ENCODE measurements at places on chromosomes 12 and 14.
A peak's percentile ranks its signal among the peaks of the same experiment; 100 is the strongest.

DNA sequence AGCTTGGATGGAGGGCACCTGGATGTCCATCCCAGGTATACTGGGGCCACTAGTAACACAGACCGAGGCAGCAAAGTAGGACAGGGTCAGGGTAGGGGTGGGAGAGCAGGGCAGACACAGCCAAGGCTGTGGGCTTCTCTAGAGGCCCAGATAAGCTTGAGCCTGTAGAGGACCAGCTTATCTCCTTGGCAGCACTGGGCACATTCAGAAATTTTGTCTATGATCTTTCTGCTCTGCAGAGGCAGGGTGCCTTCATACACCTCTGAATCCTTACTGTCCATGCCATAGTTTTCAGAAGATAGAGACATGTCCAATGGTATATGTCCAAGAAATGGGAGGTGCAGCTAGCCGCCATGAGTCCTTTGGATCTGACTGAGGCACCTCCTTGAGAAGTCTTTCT lies 26.4 kb upstream of the USP15 start:
- no peak for DNase-seq

DNA sequence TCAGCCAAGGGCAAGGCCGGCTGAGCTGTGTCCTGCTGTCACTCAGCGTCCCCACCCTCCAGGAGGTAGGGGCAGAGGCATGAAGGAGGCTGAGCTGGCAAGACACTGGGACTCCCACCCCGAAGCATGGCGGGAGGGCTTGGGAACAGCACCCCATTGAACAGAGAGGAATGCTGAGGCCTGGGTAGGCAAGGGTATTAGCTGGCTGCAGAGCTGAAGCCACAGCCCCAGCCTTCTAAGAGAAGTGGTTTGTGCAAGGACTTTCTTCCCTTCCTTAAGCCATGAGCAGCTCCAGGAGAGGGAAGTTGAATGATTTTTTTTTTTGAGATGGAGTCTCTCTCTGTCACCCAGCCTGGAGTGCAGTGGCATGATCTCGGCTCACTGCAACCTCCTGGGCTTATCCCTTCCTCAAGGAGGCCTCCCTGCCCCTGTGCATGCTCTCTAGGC lies 6.6 kb upstream of the CFAP73 start:
- no peak for DNase-seq

- no peak for DNase-seq
Observed at GRCh38 chr14:22433069-22433468, 156.0 kb downstream of the DAD1 start.

- DNase-seq = no peak
Observed at GRCh38 chr14:72553656-72554055, 340.2 kb downstream of the DPF3 start.

- peak; percentile 1 for DNase-seq
Observed at GRCh38 chr14:105146976-105147635, 21.5 kb downstream of the JAG2 start.

GRCh38 chr12:52127683-52128450 lies 48.4 kb downstream of the SMIM41 start:
- DNase-seq = no peak

DNA sequence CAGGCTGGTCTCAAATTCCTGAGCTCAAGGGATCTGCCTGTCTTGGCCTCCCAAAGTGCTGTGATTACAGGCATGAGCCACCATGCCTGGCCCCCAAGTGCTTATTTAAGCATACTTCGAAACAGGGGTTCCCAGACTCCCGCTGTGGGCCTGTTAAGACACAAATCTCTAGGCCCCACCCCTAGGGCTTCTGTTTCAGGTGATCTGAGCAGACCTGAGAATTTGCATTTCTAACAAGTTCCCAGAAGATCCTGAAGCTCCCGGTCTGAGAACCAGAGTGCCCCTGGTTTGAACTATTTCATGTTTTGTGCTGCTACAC lies 25.0 kb downstream of the GCH1 start:
- no peak for DNase-seq

GRCh38 chr12:111238075-111238734 lies 130.7 kb downstream of the PHETA1 start:
- DNase-seq = no peak

GRCh38 chr12:124445826-124446225 lies 121.6 kb downstream of the NCOR2 start:
- no peak for DNase-seq

GRCh38 chr14:89432226-89432625 lies 15.2 kb upstream of the FOXN3 start:
- no peak for DNase-seq

GRCh38 chr12:113075137-113075683 lies 18.7 kb downstream of the DTX1 start:
- DNase-seq = peak; percentile 71

- no peak for DNase-seq
Observed at GRCh38 chr12:108052260-108052659, 76.8 kb upstream of the WSCD2 start.

GRCh38 chr12:57744194-57744776 lies 554 bp upstream of the TSPAN31 start:
- DNase-seq = peak; percentile 87

- DNase-seq = no peak
Observed at GRCh38 chr14:32449648-32450047, 120.5 kb downstream of the AKAP6 start.

DNA sequence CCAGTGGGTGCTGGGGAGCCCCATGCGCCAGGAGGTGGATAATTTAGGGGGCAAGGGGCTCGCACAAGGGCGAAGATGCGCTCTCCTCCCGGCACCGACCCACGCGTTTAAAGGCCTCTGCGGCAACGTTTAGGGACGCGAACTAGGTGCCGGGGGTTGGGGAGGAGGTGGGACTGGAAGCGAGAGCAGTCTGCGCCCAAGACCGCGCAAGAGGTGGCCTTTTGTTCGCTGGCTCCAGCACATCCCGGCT lies 1.3 kb downstream of the SLC38A1 start:
- DNase-seq = no peak

DNA sequence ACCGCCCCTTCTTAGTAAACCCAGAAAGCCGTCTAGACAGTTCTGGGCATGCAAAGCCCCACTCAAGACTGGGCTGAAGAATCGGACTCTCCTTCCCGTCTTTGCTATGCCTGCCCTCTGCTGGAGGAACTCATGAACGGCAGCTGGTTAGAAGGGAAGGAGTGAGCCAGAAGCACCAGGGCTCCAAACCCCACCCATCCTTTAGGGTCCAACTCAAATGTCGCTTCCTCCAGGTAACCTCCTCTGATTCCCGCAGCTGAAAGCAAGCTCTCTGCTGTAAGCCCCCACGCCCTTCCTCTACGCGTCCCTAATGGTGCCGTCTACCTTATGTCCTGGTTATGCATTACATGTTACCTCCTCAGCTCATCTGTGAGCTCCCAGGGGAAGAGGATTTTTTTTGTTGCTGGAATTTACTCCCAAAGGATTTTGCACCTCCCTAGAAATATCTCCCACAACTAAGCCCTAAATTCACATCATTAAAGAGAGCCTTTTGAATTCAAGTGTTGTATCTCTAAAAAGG lies 59.0 kb upstream of the SCN8A start:
- peak; percentile 70 for DNase-seq

GRCh38 chr12:49789992-49790391 lies 38.2 kb downstream of the NCKAP5L start:
- no peak for DNase-seq

GRCh38 chr12:116133149-116133548 lies 144.3 kb downstream of the MED13L start:
- no peak for DNase-seq

- no peak for DNase-seq
Observed at GRCh38 chr12:94290353-94290752, 142.0 kb downstream of the PLXNC1 start.

DNA sequence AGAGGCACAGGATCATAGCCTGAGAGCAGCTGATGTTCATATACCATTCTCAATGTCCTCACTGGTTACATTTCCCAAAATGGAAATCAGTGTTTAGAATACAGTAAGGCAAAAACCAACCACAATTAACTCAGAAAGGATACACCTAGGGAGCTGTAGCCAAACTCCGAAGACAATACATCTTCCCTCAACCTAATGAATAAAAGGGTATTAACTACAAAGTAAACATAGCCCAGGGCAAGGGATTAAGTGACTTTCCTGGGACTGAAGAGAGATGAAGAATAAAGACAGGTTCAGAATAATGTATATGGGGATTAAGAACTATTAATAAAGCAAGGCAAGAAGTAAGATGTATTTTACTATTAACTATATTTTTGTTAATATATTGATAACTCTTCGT lies 79.5 kb downstream of the RPS29 start:
- DNase-seq = no peak

DNA sequence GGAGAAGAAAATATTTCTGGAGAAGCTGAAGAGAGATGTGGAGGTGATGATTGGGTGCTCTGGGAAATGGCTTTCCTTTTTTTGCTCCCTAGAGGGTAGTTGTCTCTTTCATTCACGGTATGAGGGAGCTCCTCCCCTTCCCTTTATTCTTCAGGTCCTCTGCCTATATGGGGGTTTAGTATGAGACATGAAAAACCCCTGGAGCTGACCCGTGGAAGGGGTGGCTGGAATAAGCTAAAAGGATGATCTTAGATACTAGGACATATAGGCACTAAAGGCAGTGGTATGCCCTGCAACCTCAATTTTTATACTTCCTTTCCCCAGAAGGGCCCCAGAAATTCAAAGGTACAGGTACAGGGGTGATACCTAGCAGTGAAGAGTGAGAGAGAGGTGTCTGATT lies 4.2 kb upstream of the DTX3 start:
- no peak for DNase-seq

GRCh38 chr12:43669373-43669772 lies 89.2 kb downstream of the PUS7L start:
- DNase-seq = no peak

GRCh38 chr12:75460204-75460603 lies 20.4 kb upstream of the GLIPR1 start:
- DNase-seq = no peak

DNA sequence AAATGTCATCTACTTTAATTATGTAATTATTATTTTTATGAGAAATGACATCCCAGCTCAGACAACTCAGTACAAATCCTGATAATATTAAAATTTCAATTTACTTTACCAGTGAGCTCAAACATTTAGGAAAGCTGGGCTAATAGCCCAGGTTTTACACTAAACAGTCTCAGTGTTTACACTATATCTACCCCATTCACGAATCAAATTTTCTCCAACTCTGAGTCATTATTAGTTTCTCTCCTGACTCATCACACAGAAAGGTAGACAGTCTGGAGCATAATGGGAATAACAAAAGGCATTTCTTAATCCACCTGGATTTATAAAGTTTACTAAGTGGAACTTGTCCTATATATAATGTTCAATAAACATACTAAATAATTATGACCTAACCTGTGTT lies 5.7 kb downstream of the PAWR start:
- DNase-seq = no peak

GRCh38 chr12:111068290-111068689 lies 147.9 kb upstream of the MYL2 start:
- DNase-seq = peak; percentile 42

- DNase-seq = no peak
Observed at GRCh38 chr12:72304751-72305150, 32.6 kb downstream of the TRHDE start.

DNA sequence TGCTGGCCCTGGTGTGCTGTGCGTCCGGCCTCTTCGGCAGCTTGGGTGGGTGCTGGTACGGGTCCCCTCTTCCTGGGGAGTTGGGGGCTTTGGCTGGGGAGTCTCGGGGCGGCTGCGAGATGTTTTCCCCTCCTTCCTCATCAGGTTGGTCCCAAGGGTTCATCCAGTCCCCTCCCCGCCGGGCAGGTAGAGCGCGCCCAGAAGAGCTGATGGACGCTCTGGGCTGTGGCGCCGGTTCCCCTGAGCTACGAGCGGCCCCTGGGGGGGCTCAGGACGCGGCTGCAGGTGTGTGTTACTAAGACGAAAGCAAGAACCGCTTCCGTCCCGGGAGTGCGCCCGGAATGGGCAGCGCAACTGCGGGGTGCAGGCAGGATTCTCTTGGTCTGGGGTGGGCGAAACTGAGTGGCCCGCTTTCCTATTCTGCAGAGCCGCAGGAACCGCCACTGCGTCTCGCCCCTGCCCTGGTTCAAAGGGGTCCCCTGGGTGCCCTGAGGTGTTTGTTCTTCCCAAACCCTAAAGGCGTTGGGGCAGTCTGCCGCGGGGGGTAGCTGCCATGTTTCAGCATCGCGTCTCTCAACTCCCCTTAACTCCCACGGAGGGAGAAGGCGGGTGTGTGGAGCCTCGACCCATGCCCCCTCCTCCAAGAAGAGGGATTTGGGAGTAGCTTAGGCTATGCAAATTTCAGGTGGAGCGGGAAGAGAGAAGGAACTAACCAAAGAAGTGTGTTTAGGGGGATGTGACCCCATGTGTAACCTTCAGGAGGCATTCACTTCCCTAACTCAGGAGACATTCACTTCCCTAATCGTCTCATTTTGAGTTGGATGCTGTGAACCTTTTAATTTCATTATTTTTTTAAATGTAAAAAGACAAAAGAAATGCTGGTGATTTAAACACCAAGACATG lies 1.2 kb downstream of the SLC24A4 start:
- no peak for DNase-seq

GRCh38 chr14:82786483-82786880 lies 1252.8 kb upstream of the SEL1L start:
- DNase-seq = no peak

GRCh38 chr12:99901181-99901580 lies 83.6 kb downstream of the ANKS1B start:
- no peak for DNase-seq

GRCh38 chr14:60753264-60754119 lies 18.9 kb downstream of the MNAT1 start:
- peak; percentile 61 for DNase-seq

DNA sequence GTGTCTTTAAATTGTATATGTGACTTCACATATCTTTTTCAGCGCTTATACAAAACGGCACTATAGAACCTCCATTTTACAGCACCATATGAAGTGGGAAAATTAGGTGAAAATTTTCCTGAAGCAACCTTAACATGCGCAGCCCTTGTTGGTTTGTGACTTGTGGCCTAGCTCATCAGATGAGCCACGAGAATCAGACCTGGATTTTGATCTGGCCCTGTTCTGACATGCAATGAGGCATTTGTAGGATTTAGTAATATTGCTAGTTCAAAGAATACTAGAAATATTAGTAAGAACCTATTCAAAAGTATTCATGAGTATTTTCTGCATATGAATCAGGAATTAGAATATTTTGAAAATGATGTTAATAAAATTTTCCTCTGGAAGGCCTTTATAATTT lies 2.9 kb downstream of the CDKN1B start:
- DNase-seq = no peak

- peak; percentile 46 for DNase-seq
Observed at GRCh38 chr14:100237735-100238418, 1.1 kb upstream of the YY1 start.

- no peak for DNase-seq
Observed at GRCh38 chr14:30553311-30553989, 5.5 kb upstream of the G2E3 start.
